Activated T-helper 1 cell treated with anti-CD3 and anti-CD28 coated beads, Interleukin-12 subunit alpha, Interleukin-12 subunit beta, Interleukin-2, Interleukin-4 antibody, amounts not matched to agents 30 ng/mL and 10 ng/mL and 1 ng/mL, durations not matched to agents 14 hours and 24 hours and 36 hours (primary cell): ENCODE measurements at places on chromosomes 4 and X.

- no peak for DNase-seq
These were observed 24.0 kb downstream of the C4orf51 start for GRCh38 chr4:145703850-145704497.

- no peak for DNase-seq
These were observed 33.4 kb downstream of the ACSL1 start for GRCh38 chr4:184792334-184792733.

DNA sequence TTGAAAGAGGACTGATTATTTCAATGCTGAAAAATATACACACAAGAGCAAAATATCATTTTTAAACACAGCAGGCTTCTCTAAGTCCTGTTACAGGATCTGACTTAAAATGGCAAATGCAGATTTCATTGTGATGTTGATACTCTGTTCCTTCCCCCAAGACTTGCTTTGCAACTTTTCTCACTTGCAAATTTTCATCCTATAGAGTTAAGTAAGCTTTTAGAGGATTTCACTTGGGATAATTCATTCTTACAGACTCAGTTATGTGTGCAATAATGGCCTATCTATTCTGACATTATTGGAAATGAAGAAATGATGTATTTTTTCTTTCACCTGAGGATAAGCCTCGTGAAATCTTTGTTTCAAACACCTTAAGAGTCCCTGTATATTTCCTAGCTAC is 2403.2 kb downstream of the ARAP2 start:
- DNase-seq, result no peak

GRCh38 chr4:24456431-24456830 is 127.9 kb downstream of the DHX15 start:
- no peak for DNase-seq

- no peak for DNase-seq
These were observed 927.5 kb upstream of the INTU start for GRCh38 chr4:126705266-126705665.

GRCh38 chr4:97394653-97395052 is 748.6 kb downstream of the STPG2 start:
- no peak for DNase-seq
